ENCODE measurements at places on chromosomes 4 and X.

GRCh38 chr4:57373991-57374390 lies 263.8 kb upstream of the IGFBP7 start:
- DNase-seq, result no peak

GRCh38 chr4:56876264-56876663 lies 31.4 kb upstream of the REST start:
- no peak for DNase-seq

- no peak for DNase-seq
Measured at GRCh38 chr4:128603081-128603480, 206.4 kb upstream of the JADE1 start.

DNA sequence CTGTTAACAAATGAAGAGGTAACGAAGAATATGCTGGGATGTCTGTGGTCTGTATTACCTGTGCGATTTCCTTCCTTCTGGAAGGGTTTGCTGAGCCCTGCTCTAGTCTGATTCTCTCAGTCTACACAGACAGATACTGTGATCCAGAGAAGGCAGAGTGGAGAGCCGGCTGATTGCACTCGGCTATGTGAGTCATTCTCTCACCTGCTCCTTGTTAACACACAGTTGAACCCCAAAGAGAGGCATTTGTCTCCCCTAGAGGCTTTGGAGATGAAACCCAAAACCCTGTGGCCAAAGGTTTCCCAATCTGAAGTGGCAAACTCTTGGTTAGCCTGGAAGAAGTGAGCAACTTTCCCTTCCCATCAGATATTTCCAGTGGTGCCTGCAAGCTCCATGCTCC lies 78.1 kb upstream of the GPC4 start:
- DNase-seq, result no peak

DNA sequence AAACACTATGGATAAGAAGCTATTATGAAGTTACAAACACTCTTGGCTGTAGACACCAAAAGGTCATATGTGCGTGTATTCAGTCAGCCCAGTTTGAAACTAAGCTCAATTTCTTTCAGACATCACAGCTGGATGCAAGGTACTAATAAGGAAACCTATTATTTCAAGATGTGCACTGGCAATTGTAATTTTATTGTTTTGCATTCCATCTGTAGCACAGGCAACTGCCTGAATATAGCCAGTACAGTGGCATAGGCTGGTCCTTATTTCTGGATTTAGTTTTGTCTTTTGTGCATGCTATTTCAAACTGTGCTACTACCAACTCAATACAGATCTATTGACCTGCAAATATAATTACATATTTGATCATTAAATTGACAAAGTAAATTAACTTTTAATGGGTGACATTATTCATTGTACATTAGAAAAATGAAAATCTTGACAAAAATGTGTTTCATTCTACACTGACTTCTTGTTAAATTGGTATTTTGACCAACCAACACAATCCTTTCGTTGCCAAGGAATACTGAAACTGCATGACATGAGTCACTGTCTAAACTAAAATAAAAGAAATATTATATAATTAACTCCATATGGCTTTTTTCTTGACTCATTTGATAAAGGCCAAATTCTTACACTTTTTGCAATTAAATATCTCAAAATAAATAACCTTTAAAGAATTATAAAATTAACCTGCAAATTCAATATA lies 594.3 kb upstream of the ADGRL3 start:
- no peak for DNase-seq

DNA sequence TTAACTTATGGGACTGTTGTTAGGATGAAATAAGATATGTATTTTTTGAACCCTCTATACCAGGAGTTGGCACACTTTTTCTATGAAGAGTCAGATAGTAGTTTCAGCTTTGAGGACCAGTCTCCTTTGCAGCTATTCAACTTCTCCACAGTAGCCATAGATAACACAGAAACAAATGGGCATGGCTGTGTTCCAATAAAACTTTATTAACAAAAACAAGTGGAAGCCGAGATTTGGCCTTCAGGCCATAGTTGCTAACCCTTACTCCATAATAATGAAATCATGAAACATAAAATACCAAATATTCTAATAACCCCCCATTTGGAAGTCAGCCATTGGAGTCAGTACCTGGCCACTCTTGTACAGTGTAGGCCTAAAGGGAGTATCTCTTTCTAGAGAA lies 30.6 kb downstream of the ARX start:
- no peak for DNase-seq

GRCh38 chrX:40016749-40017148 lies 81.0 kb downstream of the BCOR start:
- no peak for DNase-seq

DNA sequence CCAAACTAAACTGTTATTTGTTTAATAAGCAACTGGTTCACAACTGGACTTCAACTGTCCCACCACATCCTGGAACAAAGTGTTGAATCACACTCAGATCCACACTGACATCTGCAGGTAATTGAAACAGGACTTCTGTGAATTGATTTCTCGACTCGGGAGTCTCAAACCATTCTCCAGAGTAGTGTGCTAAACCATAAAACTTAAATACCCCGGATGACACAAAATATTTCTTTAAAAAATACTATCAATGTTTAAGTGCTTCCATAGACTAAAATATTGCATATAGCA lies 95.4 kb upstream of the PLAC1 start:
- no peak for DNase-seq

GRCh38 chr4:184988611-184989010 lies 29.7 kb upstream of the HELT start:
- no peak for DNase-seq

- DNase-seq, result no peak
Measured at GRCh38 chr4:181259081-181259709, 984.0 kb upstream of the TENM3 start.

DNA sequence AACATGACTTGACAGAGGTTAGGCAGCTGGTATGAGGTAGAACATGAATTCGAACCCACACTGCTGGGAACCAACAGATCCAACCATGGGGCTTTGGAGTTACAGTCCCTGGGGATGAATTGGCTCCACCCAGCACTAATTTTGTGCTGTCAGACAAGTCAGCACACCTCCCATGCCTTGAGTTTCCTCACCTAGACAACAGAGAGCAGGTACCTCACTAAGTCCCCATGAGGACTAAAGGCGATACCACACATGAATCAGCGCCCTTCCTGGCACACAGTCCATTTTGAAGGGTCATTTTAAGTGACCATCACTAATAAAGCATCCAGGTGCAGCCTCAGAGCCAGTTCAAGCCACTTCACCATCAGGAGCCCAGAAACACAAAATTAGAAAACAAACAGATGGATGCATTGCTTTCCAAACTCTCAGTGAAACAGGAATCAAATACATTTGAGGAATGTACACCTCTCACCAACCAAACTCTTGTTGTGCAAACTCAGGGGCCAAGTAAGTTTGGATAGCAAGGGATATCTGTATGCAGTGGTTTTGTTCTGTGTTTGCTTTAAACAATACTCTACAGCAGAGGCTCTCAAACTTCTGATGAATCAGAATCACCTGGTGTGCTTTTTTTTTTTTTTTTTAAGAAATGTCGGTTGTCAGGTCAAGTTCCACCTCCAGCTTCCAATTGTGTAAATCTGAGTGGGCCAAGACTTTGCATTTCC lies 10.1 kb downstream of the IDS start:
- DNase-seq, result no peak

GRCh38 chr4:165402375-165402774 lies 23.6 kb downstream of the CPE start:
- no peak for DNase-seq

DNA sequence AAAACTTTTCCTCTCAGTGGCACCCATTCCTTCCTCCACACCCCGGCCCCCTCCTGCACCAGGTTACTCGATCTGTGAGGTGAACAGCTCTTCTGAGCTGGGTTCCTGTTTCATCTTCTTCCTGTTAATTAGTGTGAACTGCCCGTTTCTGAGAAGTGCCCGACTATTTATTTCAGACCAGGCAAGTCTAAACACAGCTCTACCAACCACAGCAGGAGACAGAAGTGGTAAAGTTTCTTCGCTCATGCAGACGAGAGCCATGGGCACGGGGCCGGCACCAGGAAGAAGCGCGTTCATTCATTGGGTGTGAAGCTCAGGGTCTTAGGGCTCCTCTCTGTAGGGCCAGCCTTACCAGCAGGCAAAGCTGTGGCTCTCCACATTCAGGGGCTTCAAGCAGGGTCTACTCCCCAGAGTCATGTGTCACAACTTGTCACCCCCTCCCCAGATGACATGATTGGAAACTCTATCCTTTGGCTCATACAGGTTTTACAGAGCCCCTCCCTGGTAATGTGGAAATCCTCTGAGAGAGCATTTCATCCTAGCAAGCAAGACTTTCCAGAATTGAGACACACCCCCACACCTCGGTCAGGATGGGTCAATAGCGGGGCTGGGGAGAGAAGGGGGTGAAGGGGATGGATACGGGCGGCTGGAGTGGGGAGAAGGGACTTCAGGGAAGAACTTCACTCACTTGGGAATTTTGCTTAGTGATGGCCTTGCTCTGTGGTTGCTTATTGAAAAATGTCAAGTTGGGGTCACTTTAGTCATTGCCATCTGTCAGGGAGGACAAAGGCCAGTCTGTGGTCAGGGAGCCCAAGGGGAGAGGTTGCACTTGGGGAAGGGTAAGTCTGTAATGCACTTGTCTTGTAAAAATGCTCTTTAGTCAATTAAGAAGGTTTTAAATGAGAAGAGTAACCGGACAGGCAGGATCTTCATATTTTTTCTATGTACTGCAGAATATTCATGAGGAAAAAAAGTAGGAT lies 121.6 kb upstream of the TRIM2 start:
- DNase-seq, result no peak

- no peak for DNase-seq
Measured at GRCh38 chr4:127623797-127624083, 9.0 kb upstream of the INTU start.

- DNase-seq, result no peak
Measured at GRCh38 chr4:110514889-110515479, 39.0 kb downstream of the ENPEP start.

DNA sequence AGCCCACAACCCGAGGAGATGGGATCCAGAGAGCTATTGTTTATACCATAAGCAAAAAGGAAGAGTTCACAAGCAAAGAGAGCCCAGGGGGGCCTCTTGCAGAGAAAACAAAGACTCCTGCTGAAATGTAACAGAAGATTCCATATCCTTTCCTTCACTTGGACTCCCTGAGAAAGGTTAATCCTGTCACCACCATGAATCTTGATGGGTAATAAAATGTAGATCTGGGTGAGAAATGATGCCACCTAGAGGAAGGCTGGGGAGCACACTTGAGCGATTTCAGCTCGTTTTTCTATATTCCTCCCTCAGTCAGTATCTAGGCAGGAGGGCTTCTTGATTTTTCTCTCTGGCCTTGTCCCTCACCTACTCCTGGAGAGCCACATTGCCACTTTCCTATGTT lies 10.2 kb upstream of the KCNE5 start:
- DNase-seq, result no peak

- no peak for DNase-seq
Measured at GRCh38 chr4:138445098-138445497, 202.9 kb upstream of the SLC7A11 start.

DNA sequence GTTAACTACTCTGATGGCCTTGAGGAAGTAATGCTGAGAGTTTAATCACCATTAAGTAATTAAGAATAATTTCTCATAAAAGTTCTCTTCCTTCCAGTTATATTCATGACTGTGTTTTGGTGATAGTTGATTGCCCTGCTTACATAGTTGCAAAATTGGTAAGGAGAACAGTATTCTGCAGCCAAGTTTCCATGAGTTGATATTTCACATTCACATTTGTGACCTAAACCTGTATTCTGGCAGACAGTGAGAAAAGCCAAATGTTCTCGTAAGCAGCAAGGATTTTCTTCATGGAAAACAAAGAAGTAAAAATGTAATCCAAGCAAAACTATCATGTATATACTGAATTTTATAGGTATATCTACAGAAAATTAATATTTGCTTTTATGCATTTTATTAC lies 187.8 kb upstream of the NUDT6 start:
- DNase-seq, result no peak
